ENCODE measurements at places on chromosomes 3 and 15. TPM values are rescaled to one million over a fixed set of nuclear protein-coding genes. Genes with fewer than 3 reads are reported as not detected.

MEGF11 gene
- total RNA-seq: not detected

ACP3 gene
- total RNA-seq: 2.3 TPM

ADGRG7 gene
- total RNA-seq: not detected

ATP8B4 gene
- total RNA-seq: 90.2 TPM

AP3B2 gene
- total RNA-seq: 0.64 TPM

CPEB1 gene
- total RNA-seq: 7.1 TPM

FEZF2 gene
- not detected for total RNA-seq

DNASE1L3 gene
- not detected for total RNA-seq

SAXO2 gene
- total RNA-seq: 1.6 TPM

RBP2 gene
- total RNA-seq: not detected

TP53BP1 gene
- 83.4 TPM for total RNA-seq

SCN11A gene
- under 0.01 TPM for total RNA-seq

IFT80 gene
- 47.9 TPM for total RNA-seq

Measured in fibroblast of villous mesenchyme (primary cell).